Stimulated activated CD8-positive, alpha-beta memory T cell treated with anti-CD3 and anti-CD28 coated beads, Interleukin-4, amount 100 ng/mL, for 4 hours (primary cell): ENCODE measurements at places on chromosomes 4 and X.

- no peak for DNase-seq
Measured at GRCh38 chrX:68876731-68877130, 47.9 kb downstream of the EFNB1 start.

DNA sequence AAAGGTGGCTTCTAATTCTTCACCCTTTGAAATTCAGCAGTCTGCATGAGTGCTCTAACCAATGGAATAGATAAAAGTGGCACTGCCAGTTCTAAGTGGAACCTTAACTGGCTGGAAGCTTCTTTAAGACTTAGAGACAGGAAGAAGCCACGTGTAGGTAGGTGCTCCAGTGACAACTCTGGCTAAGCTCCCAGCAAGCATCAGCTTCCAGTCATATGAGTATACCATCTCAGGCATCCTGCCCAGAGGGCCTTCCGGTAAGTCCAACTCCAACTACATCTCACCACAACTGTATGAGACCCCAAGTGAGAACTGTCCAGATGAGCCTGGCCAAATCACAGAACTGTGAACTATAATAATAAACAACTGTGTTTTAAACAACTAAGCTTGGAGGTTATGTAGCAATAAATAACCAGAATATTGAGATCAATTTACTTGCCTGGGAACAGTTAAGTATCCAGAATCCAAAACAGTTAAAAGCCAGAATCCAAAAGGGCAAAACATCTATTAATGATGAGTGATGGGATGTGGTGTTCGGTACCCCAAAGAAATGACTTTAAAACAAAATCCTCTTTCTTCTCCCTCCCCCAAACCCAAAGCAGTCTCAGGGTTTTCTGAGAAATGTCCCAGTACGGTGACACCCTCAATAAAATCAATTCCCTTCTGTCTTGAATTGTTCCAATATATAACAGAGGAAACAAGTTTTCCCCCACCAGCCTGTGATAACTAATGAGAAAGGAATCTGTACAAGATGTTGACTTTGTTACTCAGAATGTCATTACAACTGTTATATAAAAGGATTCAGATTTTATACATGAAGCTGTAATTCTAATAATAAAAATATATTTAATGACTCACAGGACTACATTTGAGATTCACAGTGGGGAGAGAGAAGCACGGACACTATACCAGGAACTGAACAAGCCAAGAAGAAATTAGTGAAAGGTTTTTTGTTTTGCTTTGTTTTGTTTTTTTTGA, 4.2 kb downstream of the TSPAN5 start:
- no peak for DNase-seq

DNA sequence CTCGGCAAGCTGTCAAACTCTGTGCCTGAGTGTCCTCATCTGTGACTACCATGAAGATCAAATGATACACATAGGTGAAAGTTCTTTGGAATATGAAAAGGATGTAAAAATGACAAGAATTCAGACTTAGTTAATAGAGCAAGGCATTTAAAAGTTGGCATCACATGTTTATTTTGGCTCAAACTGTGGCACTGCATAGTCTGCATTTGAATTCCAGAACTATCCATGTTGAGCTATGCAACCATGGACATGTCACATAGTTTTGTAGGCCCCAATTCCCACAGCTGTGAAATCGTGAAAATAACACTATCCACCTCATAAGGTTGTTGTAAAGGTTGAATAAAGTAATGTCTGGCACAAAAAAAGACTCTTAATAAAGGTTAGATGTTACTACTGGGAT, 33.9 kb downstream of the AFF2 start:
- no peak for DNase-seq

GRCh38 chr4:152398060-152398459, 137.8 kb downstream of the FBXW7 start:
- DNase-seq = no peak

DNA sequence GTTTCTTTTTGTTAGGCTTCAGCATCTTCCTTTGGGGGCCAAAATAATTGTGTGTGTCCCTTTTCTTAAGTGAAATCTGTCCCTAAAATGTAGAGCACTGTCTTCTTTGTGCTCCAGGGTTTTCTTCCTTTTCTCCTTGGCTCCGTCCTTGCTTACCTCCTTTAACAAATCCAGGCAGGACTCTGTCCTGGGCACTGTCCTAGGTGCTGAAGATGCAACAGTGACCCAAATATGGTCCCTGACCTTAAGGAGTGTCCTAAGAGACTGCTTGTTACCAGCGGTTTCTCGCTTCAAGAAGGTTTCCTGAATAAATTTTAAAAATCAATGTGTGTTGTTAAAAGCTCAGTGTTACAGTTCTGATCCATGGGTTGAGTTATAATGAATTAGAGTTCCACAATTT, 471.8 kb downstream of the KCNIP4 start:
- DNase-seq = no peak

GRCh38 chr4:173652283-173652931, 122.4 kb upstream of the HAND2 start:
- no peak for DNase-seq

GRCh38 chr4:6198768-6199421, 1.5 kb downstream of the JAKMIP1 start:
- DNase-seq = no peak

DNA sequence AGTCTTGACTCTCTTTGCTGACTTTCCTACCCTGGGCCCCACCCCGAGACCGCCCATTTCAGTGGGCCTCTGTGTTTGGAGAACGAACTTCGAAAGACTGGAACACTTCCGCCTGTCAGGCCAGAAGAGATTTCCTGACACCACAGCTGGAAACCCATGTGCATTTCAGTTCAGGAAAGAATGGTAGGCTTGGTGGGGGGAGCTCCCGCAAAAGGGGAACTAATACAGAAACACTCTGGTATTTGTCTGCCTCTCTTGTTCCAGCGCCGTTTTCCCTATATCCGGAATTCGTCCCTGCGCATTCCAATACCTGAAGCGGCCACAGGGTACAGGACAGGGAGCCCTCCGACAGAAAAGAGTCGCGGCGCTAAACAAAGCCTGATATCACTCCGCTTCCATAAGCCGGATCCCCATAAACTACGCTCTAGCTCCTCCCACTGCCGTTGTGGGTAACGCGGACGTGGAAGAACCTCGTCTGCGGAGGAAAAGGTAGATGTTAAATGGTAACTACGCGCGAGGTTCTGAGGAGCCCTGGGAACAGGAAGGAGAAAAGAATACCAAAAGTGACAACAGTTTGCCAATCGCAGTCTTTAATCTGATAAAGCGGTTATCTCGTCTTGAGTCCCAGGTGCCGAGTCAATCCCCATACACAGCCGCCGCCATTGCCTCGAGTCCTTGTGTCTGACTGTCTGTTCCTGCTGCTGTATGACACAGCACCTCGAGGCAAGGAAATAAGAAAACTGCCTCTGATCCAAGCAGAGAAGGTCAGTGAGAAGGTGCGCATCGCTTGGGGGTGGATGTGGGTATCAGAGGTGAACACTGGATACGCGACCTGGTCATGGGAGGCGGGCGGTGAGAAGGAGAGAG, at the start of gene ARMCX5:
ARMCX5 (plus strand) TSS at position 432 of the 867 bp plus-strand sequence. CDS start 2,627 bp downstream, outside the sequence.
- peak; percentile 28 for DNase-seq

- DNase-seq = no peak
Measured at GRCh38 chr4:186846426-186846825, 122.8 kb upstream of the FAT1 start.

GRCh38 chr4:95500361-95500760, 48.4 kb downstream of the UNC5C start:
- no peak for DNase-seq

DNA sequence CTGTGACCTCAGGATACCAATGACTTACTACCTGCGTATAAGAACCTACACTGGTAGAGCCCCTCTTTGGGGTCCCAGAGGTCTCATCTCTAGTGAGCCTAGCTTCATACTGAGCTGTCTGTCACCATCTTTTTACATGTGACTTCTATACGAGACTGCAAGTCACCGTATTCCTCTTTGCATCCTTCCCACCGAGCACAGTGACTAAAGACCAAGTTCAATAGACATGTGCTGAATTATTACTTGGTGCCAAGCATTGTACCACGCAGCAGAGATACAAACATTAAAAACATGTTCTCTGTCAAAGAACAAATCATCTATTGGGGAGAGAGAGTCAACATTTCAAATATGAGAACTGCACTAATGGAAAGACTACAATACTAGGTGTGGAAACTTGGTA, 16.4 kb downstream of the ARAP2 start:
- DNase-seq = no peak

DNA sequence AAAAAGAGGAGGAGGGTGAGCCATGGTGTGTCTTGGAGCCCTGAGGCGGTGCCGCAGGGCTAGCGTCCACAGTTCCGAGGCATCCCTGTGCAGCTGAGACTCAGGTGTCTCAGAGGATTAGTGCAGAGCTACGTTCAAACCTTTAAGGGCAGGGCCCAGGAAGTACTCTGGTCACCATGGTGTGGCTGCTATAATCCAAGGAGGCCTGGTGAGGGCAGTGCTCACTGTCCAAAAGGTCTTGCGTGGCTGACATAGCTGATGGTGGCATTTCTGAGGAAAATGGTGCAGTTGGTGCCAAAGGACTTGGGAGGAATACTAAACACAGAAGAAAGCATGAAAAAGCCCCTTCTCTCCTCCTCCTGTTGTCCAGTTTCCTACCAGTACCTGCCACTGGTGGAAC, 146.9 kb downstream of the DCHS2 start:
- DNase-seq = no peak

- DNase-seq = no peak
Measured at GRCh38 chrX:75132672-75133071, 23.4 kb downstream of the ABCB7 start.

DNA sequence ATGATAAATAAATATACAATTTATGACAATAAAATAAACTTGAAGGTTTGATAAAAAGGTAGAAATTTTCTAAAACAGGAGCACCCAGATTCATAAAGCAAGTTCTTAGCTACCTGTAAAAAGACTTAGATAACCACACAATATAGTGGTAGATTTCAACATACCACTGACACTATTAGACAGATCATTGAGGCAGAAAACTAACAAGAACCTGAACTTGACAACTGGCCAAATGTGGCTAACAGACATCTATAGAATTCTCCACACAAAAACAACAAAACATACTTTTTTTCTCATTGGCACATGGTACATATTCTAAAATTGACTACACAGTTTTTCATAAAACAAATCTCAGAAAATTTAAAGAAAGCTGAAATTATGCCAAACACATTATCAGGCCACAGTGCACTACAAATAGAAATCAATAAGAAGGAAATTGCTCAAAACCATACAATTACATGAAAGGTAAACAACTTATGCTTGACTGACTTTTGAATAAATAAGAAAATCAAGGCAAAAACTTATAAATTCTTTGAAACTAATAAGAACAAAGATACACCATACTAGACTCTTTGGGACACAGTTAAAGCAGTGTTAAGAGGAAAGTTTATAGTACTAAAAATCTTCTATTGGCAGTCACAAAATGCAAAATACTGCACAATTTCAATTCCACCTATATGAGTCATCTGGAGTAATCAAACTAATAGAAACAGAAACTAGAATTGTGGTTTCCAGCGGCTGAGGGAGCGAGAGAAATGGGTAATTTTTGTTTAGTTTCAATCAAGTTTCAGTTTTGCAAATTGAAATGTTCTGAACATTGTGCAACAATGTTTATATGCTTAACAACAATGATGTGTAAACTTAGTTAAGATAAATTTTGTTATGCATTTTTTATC, 925.6 kb downstream of the SH3BGRL start:
- DNase-seq = no peak

DNA sequence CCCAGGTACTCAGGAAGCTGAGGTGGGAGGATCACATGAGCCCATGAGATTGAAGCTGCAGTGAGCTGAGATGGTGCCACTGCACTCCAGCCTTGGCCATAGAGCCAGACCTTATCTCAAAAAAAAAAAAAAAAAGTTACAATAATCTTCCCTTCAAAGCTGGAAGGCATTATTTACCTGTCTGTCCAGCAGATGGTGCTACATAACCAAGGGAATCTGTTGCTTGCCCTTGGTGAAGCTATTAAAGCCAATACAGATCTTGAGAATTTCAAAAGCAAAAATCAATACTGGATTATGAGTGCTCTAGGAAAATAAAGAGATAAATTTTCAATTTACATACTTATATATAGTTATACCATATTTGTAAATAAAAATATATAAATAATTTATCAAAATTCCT, 25.9 kb downstream of the PKD2 start:
- DNase-seq = no peak

DNA sequence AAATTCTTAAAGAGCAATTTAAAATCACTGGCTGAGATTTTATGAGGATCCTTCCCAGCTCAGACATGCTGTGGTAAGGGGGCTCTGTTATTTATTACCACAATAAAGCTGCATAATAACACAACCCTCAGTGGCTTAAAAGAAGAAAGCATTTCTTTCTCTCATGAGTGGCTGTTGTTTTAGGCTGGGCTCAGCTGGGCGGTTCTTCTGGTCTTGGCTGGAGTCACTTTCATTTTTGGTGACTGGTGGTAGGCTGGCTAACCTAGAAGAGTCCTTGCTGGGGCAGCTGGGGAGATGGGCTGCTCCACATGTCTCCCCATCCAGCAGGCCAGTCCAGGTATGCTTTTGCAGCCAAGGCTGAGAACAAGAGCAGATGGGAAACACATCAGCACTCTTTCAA, 113.0 kb upstream of the MSX1 start:
- no peak for DNase-seq

GRCh38 chr4:33111117-33111516, 2390.9 kb downstream of the PCDH7 start:
- no peak for DNase-seq
